Left lung (tissue), 14 donors: ENCODE measurements at places on chromosomes 6 and 20. TPM values are rescaled to one million over a fixed set of nuclear protein-coding genes. Genes with fewer than 3 reads are reported as not detected.

- H3K4me1 ChIP-seq = peaks cover 48% of the 10 kb centered on the region
- peak overlapping the region; percentile 50 for H3K4me3 ChIP-seq
- H3K27me3 ChIP-seq = no peaks in the 10 kb centered on the region
- peaks cover 21% of the 10 kb centered on the region for H3K36me3 ChIP-seq
- DNase-seq = no peak
Observed at GRCh38 chr6:159043251-159043650, 1.5 kb downstream of the TAGAP start.

DNA sequence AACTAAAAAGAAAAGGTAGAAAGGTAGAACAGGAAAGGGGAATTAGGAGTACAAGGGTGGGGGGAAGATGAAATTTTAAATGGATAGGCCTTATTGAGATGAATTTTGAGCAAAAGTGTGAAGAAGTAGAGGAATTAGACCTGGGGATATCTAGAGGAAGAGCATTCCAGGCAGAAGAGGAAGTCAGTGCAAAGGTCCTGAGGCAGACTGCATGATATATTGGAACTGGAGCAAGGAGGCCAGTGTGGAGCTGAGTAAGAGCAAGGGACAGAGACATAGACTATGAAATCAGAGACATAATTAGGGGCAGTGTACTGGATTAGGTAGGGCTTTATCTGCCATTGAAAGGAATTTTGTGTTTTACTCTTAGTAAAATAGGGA is 40.4 kb downstream of the MAPK14 start:
- peaks cover 66% of the 10 kb centered on the region for H3K4me1 ChIP-seq
- H3K27ac ChIP-seq = no peak overlapping the region
- DNase-seq = no peak
- no peak overlapping the region for H3K4me3 ChIP-seq

GRCh38 chr6:52503323-52503747 is 73.5 kb downstream of the TRAM2 start:
- peaks cover 31% of the 10 kb centered on the region for H3K4me1 ChIP-seq
- no peaks in the 10 kb centered on the region for H3K27me3 ChIP-seq
- no peak for DNase-seq
- no peak overlapping the region for H3K4me3 ChIP-seq
- peaks cover 49% of the 10 kb centered on the region for H3K36me3 ChIP-seq
- peak overlapping the region; percentile 53 for H3K27ac ChIP-seq

DNA sequence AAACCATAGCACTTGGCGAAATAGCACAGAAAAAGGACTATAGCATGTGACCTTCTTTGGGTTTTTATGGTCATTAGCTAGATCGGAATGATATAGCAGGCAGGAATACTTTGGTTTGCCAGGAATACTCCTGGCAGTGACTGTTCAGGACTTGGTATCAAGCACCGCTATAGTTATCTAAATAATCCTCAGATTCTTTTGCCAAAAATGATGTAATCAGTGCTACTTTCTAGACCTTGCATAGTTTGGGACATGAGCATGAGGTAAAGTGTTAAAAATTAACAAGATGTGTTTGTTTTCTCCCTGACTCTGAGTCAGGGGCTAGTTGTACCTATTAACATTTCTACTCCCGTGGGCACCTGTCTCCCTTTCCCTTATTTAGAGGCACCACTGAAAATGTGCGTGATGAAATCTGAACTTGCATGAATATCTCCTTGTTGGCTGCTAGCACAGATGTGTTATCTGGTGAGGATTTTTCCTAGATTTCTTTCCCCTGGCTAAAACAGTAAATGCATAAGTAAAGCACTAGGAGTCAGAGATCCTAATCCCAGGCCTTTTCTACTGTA is 511.0 kb downstream of the CDKAL1 start:
- H3K4me3 ChIP-seq = no peak overlapping the region
- H3K27ac ChIP-seq = no peak overlapping the region
- no peaks in the 10 kb centered on the region for H3K27me3 ChIP-seq
- no peak for DNase-seq
- H3K4me1 ChIP-seq = no peaks in the 10 kb centered on the region

GRCh38 chr6:53998303-53998702 is 112.9 kb upstream of the MLIP start:
- H3K4me3 ChIP-seq = no peak overlapping the region
- no peak overlapping the region for H3K27ac ChIP-seq
- no peaks in the 10 kb centered on the region for H3K4me1 ChIP-seq
- DNase-seq = no peak
- no peaks in the 10 kb centered on the region for H3K36me3 ChIP-seq
- H3K27me3 ChIP-seq = no peaks in the 10 kb centered on the region

DNA sequence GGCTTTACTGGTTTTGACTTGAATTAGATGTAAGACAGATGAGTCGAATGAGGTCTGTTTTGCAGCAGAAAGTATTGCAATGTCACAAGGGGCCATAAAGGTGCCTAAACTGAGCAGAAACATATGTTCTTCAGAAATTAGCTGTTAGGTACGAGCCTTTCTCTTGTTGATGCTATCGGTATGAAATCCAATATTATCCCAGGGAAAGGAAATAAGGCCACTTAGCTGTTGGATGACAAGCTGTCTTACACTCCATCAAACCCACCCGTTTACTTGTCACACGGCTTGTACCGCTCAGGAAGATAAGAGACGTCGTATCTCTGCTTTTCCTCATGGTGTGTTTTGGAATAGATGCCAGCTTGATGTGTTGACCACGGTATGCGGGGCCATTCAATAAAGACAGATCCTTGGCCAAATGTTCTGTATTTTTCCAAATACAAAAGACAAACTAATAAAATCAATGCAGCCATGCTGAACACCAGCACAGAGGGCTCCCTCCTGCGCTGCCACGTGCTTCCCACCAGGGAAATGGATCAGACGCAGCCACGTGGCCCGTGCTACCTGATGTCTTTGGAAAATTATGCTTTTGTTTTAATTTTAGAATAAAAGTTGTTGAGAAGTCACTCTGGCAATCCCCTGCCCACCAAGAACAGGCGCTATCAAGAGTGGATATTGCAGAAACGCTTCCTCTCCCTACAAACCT is 255.9 kb upstream of the SULF2 start:
- no peak for DNase-seq
- H3K36me3 ChIP-seq = no peaks in the 10 kb centered on the region
- H3K27ac ChIP-seq = no peak overlapping the region
- no peaks in the 10 kb centered on the region for H3K4me1 ChIP-seq
- no peak overlapping the region for H3K4me3 ChIP-seq
- H3K27me3 ChIP-seq = peaks cover 4% of the 10 kb centered on the region

DNA sequence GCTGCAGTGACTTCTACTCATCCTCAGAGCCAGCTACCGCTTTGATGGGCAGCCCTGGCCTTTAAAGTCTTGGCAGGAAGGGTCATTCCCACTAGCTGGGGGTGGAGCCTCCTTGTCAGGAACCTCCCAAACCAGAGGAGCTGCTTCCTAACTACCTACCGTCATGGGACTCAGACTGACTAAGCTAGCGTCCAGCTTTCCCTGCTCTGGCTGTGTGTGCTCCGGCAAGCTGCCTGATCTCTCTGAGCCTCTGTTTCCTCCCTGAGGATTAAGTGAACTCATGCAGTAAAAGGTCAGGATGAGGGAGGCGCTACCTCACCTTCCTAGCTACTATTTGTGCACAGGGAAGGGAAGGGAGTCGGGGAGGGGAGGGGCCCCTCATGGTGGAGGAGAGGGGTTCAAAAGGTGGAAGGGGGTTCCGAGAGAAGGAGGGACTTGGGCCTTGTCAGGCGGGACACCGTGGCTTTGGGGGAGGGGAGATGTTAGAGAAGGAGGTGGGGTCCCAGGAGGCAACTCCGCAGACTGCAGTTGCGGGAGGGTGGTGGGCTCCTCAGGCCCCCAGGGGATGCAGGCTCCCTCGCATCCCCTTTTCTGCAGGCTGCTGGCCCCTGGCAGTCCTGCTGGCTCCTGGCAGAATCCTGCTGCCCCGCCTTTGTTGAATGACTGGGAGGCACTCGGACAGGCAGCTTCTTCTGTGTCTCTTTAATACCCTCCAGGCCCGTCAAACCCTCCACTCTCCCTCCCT is 9.8 kb downstream of the DUSP15 start:
- no peaks in the 10 kb centered on the region for H3K36me3 ChIP-seq
- peaks cover 13% of the 10 kb centered on the region for H3K27me3 ChIP-seq
- H3K4me3 ChIP-seq = peak overlapping the region; percentile 41
- H3K27ac ChIP-seq = no peak overlapping the region
- DNase-seq = no peak

- no peak overlapping the region for H3K27ac ChIP-seq
- H3K36me3 ChIP-seq = no peaks in the 10 kb centered on the region
- DNase-seq = no peak
- peaks cover 12% of the 10 kb centered on the region for H3K4me1 ChIP-seq
Observed at GRCh38 chr6:156910938-156911337, 133.8 kb downstream of the ARID1B start.

DNA sequence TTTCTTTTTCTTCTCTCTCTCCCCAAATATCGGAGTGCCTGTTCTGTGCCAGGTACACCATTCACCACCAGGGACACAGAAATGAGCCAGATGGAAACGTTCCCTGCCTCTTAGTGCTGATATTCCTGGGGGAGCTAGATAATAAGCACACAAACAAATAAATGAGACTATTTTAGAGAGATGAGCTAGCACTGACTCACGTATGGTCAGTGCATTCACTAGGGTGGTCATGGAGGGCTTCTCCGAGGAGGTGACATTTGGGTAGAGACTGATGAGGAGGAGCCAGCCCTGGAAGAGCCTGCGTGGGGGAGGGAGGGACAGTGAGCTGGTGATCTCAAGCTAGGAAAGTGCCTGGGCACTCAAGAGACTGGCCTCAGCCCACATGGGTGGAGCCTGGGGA is 252.3 kb upstream of the KCNG1 start:
- H3K4me3 ChIP-seq = no peak overlapping the region
- H3K27me3 ChIP-seq = peaks cover 49% of the 10 kb centered on the region
- H3K4me1 ChIP-seq = no peaks in the 10 kb centered on the region
- H3K27ac ChIP-seq = no peak overlapping the region
- DNase-seq = no peak
- H3K36me3 ChIP-seq = no peaks in the 10 kb centered on the region

GRCh38 chr6:744666-745353 is 51.9 kb upstream of the EXOC2 start:
- no peak overlapping the region for H3K27ac ChIP-seq
- DNase-seq = no peak
- no peaks in the 10 kb centered on the region for H3K27me3 ChIP-seq
- no peaks in the 10 kb centered on the region for H3K4me1 ChIP-seq
- no peak overlapping the region for H3K4me3 ChIP-seq
- H3K36me3 ChIP-seq = no peaks in the 10 kb centered on the region

GRCh38 chr6:139028658-139029469 is at the start of gene ABRACL:
TSS of gene ABRACL (plus strand) at chr6:139028745. CDS start at chr6:139034161, 5,416 bp downstream.
- H3K4me3 ChIP-seq = peak within 1 kb of the TSS; percentile 89
- no peaks in the 10 kb centered on the region for H3K27me3 ChIP-seq
- peaks cover 35% of the 10 kb centered on the region for H3K4me1 ChIP-seq
- peak within 1 kb of the TSS; percentile 81 for H3K27ac ChIP-seq
- peak; percentile 42 for DNase-seq
- H3K36me3 ChIP-seq = no peaks in the 10 kb centered on the region

GRCh38 chr6:53635322-53635721 is 30.2 kb downstream of the KLHL31 start:
- no peaks in the 10 kb centered on the region for H3K4me1 ChIP-seq
- no peak overlapping the region for H3K4me3 ChIP-seq
- no peak overlapping the region for H3K27ac ChIP-seq
- no peaks in the 10 kb centered on the region for H3K36me3 ChIP-seq

DNA sequence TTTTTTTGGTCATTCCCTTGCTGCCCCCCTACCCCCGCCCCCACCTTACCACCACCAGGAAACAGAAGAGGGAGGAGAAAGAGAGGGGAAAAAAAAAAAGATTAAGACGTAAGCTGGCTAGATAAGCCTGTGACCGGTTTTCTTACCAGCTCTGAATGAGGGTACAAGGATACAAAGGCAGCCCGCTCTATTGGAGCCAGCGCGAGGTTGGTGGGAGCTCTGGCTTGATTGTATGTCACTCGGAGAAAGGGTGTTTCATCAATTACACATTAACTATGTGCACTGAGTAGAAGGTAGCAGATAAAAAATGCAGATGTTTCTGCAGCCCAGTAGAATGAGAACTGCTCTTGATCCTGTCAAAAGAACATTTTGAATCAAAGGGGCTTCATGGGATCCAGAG is 28.6 kb upstream of the OLIG3 start:
- no peak overlapping the region for H3K4me3 ChIP-seq
- no peak for DNase-seq
- peaks cover 59% of the 10 kb centered on the region for H3K27me3 ChIP-seq
- H3K27ac ChIP-seq = no peak overlapping the region
- no peaks in the 10 kb centered on the region for H3K4me1 ChIP-seq

GRCh38 chr6:98875375-98875774 is 41.0 kb downstream of the POU3F2 start:
- no peak for DNase-seq
- H3K4me1 ChIP-seq = no peaks in the 10 kb centered on the region
- H3K36me3 ChIP-seq = no peaks in the 10 kb centered on the region
- H3K27ac ChIP-seq = no peak overlapping the region
- no peak overlapping the region for H3K4me3 ChIP-seq

GRCh38 chr6:46255528-46255927 is 84.7 kb upstream of the ENPP5 start:
- no peaks in the 10 kb centered on the region for H3K27me3 ChIP-seq
- DNase-seq = no peak
- H3K4me1 ChIP-seq = no peaks in the 10 kb centered on the region
- no peak overlapping the region for H3K4me3 ChIP-seq
- H3K36me3 ChIP-seq = no peaks in the 10 kb centered on the region

DNA sequence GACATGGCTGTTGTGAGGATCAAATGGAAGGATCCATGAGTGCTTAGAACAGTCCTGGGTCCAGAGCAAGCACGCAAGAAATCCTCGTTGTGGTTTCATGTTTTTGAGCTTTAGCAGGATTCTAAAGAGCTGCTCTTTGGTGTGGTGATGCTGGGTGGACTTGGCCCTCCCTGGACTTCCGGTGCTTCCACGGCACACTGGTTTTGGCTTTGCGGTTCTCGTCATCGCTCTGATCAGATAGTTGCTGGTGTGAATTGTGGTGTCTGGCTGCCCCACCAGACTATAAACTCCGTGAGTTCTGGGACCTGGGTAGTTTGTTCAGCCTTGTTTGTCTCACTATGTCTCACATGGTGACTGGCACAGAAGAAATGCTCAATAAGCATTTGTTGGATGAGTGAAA is 3.3 kb downstream of the HNF4A start:
- H3K27ac ChIP-seq = no peak overlapping the region
- H3K27me3 ChIP-seq = peaks cover 7% of the 10 kb centered on the region
- DNase-seq = no peak

Gene PCSK2
- polyA plus RNA-seq = 0.92 TPM

Gene APCDD1L
- polyA plus RNA-seq = 0.16 TPM

Gene DTD1
- polyA plus RNA-seq = 21.6 TPM

Gene LYRM2
- polyA plus RNA-seq = 46.4 TPM

Gene VSX1
- not detected for polyA plus RNA-seq

Gene SLC24A3
- polyA plus RNA-seq = 6.6 TPM

Gene RPL10A
- 2,604 TPM for polyA plus RNA-seq

Gene PNPLA1
- 0.15 TPM for polyA plus RNA-seq
